Hindlimb muscle (tissue), 1 donor: ENCODE measurements at places on chromosomes 12 and 14. TPM values are rescaled to one million over a fixed set of nuclear protein-coding genes. Genes with fewer than 3 reads are reported as not detected.

The NYNRIN gene
- polyA plus RNA-seq = 25.1 TPM

The PAH gene
- polyA plus RNA-seq = not detected

The RTL1 gene
- polyA plus RNA-seq = 69.2 TPM

DNA sequence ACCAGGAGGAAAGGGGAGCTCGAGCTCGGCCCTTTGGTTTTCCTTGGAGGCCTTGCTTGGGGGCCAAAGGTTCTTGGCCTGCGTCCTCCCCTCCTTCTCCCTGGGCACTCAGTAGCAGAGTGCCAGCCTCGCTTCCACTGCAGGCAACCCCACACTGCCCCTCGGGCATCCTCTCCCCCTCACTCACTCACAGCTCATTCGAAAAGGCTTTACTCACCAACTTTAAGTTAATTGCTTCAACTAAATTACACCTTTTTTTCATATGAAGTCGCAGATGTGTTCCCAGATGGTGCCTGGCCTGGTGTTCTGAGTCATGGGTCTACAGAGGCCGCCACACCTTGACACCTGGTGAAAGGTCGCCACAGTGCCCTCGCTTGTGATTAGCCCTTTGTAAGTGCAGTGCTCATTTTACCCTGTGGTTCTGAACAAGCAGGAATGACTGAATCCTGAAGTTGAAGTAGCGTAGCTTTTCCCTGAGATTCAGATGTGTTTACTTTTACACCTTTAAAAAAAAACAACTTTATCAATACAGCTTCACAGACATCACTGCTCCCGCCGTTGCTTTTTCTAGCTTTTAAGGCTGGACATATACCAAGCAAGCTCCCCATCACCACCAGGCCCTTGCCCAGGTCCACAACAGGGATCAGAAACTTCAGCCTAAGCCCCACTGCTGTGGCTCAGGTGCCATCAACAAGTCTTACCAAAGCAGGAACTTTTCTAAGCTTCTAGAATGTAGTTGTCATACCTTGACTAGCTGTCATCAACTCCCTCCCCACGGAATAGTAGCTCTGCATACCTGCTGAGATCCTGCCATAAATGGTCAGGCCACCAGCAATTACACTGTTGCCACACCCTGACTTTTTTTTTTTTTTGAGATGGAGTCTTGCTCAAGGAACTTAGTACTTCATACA, 20.3 kb upstream of the ADIPOR2 start:
- DNase-seq = no peak

DNA sequence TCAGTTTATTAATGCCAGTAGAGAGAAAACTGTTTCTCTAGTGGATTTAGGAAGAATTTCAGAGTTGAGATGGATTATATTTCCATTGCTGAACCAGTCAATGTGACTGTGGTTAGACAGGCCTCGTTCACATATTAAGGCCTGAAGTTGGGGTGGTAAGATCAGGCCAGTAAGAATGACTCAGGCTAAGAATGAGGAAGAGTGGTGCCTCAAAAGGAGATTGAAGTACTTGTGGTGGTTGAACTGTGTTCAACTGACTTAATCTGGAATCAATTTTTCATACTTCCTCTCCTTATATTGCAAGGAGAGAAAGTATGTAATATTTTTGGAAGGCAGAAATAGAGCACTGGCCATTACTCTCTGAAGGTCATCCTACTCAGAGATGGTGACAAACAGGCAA, 37.8 kb upstream of the ATF7IP start:
- no peak for DNase-seq

- no peak for DNase-seq
These were observed 49.0 kb downstream of the GPHB5 start for GRCh38 chr14:63269561-63270225.

GRCh38 chr14:67510836-67511235, 22.3 kb upstream of the PLEKHH1 start:
- no peak for DNase-seq
